ENCODE measurements at places on chromosomes 4 and X. TPM values are rescaled to one million over a fixed set of nuclear protein-coding genes. Genes with fewer than 3 reads are reported as not detected.

DNA sequence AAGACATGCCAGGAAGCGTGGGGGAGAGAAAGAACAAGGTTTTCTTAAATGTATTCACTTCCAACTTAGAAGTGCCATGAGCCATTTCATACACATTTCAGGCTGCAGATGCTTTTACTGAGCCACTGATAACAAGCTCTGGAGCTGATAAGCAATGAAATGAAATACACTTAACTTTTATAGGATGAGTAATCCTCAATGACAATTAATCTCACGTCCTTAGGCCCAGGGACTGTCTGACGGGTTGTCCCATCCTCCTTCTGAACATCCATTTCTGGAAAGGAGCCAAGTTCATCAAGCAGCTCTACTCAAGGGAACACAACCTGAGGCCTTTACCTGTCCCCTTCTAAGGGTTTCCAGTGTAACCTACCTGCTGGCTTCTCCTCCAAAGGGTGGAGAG, 121.2 kb downstream of the PARM1 start:
- DNase-seq: no peak

GRCh38 chr4:83171436-83172039, 57.0 kb upstream of the PLAC8 start:
- no peak for DNase-seq

GRCh38 chr4:81629366-81629765, 157.7 kb upstream of the RASGEF1B start:
- no peak for DNase-seq

DNA sequence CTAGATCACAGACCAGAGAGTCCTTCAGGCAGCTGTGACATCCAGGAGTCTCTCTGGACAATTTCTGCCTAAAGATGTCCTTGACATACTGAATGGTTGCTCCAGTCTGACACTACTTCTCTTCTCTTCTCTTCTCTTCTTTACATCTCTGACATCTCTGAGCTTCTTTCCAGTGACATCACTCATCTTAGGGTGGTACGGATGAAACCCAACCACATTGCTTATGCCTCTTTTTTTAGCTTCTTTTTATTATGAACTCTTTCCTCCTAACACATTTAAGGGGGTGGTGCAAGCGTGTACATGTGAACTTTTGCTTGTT, 39.4 kb upstream of the IRF2 start:
- no peak for DNase-seq

- no peak for DNase-seq
Measured at GRCh38 chr4:5858020-5858769, 34.7 kb downstream of the CRMP1 start.

DNA sequence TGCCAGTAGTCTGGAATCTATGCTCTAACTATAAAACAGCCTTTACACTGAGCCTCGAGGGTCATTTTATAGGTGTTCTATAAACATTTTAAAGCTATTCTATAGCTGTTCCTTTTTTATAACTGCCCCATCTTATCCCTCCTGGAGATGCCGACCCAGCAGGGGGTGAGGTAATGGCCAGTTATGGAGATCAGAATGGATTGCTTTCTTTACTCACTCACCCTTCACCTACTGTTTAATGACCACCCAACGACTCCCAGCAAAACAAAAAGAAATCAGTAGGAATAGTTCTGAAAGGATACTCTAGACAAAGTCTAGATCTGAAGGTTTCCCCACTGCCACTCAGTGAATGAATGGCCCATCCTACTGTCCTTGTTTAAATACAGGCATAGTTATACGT, 1113.1 kb downstream of the FAT4 start:
- no peak for DNase-seq

DNA sequence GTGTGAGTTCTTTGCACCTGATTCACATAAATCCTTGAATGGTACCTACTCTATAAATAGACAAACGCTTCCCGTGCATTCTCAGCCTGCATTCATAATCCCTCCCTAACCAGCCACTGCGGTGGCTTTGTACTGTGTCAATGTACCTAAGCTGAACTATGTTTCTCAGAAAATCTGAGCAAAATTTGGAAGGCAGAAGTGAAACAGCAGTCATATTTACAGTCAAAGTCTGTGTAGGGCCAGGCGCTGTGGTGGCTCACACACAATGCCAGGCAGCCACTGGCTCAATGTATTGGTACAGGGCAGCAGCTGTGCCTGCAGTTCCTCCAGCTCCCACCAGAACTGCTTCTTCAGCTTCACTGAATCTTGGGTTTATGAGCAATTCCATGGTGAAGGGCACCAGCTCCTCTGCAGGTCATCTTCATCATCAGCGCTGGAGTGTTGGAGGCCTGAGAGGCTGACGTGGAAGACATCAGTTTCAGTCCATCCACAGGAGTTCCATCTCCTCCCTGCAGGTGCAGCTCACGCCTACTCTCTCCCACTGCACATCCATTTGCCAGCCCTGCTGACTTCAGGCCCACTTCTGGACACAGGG, 32.3 kb upstream of the IRF2 start:
- DNase-seq: no peak

DNA sequence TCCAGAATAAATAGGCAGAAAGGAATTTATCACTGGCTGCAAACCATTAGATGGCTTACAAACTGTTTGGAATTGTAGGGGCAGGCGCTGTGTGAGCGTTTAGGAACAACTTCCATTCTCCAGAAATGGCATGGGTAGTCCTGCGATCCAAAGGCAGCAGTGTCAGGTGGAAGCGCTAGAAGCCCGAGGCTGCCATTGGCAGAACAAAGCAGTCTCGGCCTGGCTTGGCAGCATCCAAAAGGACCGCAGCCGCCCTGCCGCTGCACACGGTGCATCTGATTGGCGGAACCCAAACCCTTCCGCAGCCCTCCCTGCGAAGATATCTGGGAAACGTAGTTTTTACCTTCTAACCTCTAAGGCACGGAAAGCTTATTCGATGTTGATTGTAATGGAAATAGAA, 23.6 kb upstream of the YTHDC1 start:
- peak; percentile 59 for DNase-seq

GRCh38 chr4:169846396-169846795, 88.7 kb upstream of the HPF1 start:
- no peak for DNase-seq

- no peak for DNase-seq
Measured at GRCh38 chrX:78104447-78105176, 564 bp downstream of the PGK1 start.

- no peak for DNase-seq
Measured at GRCh38 chr4:7472442-7473013, 37.8 kb upstream of the PSAPL1 start.

- DNase-seq: no peak
Measured at GRCh38 chr4:8113611-8114377, 44.8 kb downstream of the ABLIM2 start.

GRCh38 chr4:139665690-139666529, at the start of gene MGST2:
Gene MGST2 (plus strand): TSS chr4:139665819. CDS start chr4:139666020, 201 bp downstream.
- DNase-seq: no peak

DNA sequence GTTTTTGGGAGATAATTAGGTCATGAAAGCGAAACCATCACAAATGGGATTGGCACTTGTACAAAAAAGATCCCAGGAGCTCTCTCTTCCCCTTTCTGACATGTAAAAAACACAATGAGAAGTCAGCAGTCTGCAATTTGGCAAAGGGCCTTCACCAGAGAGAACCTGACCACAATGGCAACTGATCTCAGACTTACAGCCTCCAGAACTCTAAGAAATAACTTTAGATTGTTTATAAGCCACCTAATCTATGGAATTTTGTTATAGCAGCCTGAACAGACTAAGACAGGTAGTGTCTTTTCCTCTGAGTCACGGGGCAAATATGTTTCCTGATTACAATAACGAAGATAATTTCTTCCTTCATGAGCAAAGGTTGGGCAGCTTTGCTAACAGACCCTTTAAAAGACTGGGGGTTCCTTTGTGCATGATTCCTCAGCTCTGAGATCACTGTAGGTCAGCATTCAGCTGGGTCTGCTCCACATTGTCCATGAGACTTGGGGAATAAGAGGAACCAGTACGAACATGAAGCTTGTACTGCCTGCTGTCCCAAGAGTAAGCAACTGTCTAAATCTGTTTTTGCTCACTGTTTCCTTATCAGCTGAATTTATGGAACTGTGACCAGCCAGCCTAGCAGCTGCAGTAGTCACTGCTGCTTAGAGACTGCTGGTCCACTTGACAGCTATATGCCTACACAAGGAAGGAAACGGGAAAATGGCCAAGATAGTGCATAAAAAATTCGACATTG, 191.6 kb downstream of the ANAPC10 start:
- peak; percentile 57 for DNase-seq

DNA sequence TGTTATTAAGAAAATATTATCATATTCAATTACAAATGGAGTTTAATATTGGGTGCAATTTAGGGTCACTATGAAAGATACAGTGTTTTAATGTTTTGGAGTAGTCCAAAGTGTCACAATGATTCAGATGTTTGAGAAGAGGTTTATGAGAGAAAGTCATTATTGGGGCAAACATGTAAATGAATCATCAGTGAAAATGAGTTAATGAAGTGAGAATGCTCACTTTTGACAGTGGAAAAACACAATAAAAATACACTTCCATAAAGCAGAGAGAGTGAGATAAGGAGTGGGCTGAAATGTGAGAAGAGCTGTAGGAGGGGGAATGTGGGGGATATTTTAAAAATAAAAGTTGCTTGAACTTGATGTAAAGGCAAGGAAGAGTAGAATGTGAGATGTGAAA, 957.1 kb downstream of the PCDH18 start:
- no peak for DNase-seq

- no peak for DNase-seq
Measured at GRCh38 chrX:114584375-114584943, 573 bp downstream of the HTR2C start.

DNA sequence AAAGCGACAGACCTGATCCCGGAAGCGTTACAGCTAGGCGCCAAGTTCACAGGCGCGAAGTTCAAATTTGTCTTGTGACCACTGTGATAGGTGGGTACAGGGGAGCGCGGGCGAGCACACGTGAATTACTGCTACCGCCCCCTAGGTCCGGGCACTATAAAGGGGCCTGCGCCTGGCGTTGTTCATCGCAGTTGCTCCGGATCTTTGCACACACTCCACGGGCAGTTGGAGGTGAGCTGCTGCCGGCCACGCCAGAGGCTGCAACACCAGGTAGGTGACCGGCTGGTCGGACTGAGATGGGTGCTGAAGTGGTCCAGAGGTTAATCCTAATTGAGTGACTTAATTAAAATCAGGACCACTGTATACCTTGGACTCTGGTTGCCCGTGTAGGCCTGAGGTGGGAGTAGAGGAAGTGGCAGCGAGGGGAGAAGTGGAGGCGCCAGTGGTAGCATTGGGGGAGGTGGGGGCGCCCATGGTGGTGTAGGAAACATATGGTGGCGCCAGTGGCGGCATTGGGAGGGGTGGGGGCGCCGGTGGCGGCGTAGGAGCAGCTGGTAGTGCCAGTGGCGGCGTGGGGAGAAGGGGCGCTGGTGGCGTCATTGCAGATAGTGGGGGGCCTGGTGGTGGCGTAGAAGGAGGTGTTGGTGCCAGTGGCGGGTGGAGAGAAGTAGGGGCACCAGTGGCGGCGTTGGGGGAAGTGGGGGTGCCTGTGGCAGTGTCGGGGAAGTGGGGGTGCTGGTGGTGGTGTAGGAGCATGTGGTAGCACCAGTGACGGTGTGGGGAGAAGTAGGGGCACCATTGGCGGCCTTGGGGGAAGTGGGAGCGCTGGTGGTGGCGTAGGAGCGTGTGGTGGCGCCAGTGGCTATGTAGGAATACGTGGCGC, at the start of gene GCNA:
Gene GCNA, plus strand, starts transcription at position 185 of the 883 bp plus-strand sequence. CDS start 2,385 bp downstream, outside the sequence.
- DNase-seq: no peak

GRCh38 chrX:9396930-9397329, 67.9 kb upstream of the TBL1X start:
- no peak for DNase-seq

DNA sequence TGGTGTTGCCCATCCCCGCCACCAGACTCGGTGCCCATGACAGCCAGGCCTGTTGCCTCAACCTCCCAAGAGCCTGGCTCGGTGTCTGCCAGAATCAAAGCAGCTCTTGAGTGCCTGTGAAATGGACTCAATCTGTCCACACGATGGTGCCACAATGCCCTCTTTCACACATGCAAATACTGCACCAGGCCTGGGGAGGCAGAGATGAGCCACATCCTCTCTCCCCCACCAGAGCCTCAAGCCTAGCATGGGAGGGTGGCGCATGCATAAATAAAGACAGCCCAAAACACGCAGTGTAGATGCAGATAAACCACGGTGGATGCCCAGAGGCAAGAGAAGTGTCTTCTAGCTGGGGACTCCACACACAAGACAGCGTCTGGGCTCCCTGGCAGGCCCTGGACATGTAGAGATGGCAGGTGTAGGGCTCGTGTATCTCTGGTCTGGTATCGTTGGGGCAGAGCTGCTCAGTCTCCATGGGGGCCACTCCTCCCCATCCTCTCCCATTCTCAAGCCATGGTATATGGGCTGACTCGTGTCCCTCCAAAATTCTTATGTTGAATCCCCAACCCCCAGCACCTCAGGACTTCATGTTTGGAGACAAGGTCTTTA, 65.6 kb downstream of the JAKMIP1 start:
- DNase-seq: no peak

GRCh38 chr4:11566444-11567022, 137.8 kb upstream of the HS3ST1 start:
- no peak for DNase-seq

DNA sequence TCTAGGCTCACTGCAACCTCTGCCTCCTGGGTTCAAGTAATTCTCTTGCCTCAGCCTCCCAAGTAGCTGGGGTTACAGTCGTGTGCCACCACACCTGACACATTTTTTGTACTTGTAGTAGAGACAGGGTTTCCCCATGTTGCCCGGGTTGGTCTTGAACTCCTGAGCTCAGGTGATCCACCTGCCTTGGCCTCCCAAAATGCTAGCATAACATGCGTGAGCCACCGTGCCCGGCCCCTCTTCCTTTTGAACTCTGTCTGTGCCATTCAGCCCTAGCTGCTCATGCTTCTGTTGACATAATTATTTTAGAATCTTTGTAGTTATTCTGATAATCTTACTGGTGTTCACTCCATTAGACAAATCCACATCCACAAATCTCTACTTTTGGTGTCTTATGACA, 1231.3 kb upstream of the ADGRL3 start:
- no peak for DNase-seq

DNA sequence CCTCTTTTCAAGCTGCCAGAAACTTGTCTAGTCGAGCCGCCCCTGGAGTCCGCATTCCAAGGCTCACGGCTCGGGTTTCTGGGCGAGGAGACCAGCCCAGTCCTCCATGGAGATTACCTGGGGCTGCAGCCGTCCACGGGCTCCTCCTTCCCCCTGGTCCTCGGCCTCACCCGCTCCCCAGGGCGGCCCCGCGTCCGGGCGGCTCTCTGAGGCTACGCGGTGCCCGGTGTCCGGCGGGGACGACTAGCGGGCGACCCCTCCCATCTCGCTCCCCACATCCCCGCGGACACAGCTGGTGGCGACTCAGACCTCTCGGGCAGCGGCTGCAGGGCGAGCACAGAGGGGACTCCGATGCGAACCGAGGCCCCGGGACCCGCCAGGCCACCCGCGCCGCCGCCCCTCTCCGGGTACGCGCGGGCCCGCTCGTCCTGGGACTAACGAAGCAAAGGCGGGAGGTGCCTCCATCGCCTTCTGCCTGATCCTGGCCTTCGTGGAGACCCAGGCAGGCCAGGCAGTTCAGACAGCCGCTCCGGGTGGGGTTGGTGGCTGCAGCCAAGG, 159.4 kb downstream of the TRAM1L1 start:
- DNase-seq: no peak

ZNF630 gene
- 1.3 TPM for total RNA-seq

CEP135 gene
- total RNA-seq: 5.1 TPM

ARMCX4 gene
- 2.2 TPM for total RNA-seq

CXCL10 gene
- 0.81 TPM for total RNA-seq

EGFL6 gene
- total RNA-seq: not detected

Data from hematopoietic multipotent progenitor cell (in vitro differentiated cells).